ENCODE measurements at places on chromosomes 2 and 18. TPM values are rescaled to one million over a fixed set of nuclear protein-coding genes. Genes with fewer than 3 reads are reported as not detected.

PDE11A gene
- not detected for total RNA-seq

IL18R1 gene
- total RNA-seq = 2.1 TPM

MRPL33 gene
- 108 TPM for total RNA-seq

FOSL2 gene
- total RNA-seq = 37.6 TPM

CRYGD gene
- not detected for total RNA-seq

RTP5 gene
- total RNA-seq = not detected

SNTG2 gene
- 0.55 TPM for total RNA-seq

Measured in hair follicular keratinocyte (primary cell).